RKO (cell line): ENCODE measurements at places on chromosomes 1 and 21.

GRCh38 chr1:162740755-162741154, 49.7 kb upstream of the HSD17B7 start:
- DNase-seq, result no peak

DNA sequence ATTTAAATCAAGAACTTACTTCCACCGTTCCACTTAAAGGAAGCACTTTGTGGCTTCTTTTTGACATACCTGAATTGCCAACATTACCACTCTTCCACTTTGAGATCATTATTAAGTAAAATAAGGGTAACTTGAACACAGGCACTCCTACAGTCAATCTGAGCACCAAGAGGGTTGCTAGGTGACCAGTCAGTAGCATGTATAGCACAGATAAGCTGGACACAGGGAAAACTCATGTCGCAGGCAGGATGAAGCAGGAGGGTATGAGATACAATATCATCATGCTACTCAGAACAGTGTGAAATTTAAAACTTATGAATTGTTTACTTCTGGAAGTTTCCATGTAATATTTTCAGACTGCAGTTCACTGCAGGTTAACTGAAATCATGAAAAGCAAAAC, 47.0 kb upstream of the RAP1GAP start:
- DNase-seq, result no peak

DNA sequence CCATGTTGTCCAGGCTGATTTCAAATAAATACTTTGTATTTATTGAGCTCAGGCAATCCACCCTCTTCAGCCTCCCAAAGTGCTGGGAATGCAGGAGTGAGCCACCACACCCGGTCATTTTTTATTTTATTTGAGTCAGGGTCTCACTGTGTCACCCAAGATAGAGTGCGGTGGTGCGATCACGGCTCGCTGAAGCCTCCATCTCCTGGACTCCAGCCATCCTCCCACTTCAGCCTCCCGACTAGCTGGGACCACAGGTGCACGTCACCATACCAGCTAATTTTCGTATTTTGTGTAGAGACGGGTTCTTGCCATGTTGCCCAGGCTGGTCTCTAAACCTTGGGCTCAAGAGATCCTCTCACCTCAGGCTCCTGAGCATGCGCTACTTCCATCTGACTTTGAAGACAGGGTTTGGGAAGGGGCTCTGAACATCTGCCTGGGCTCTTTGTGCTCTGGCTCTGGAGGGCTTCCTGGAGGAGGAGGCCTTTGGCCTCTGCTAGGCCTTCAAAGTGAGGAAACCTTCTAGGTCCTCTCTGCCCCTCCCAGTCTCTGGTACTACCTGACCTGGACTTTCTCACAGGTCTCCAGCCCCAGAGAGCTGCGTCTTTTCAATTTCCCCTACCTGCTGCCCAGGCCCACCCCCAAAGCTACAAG, 5.8 kb downstream of the HSPB7 start:
- DNase-seq, result no peak

GRCh38 chr1:101005871-101006270, 19.7 kb downstream of the DPH5 start:
- DNase-seq, result no peak

DNA sequence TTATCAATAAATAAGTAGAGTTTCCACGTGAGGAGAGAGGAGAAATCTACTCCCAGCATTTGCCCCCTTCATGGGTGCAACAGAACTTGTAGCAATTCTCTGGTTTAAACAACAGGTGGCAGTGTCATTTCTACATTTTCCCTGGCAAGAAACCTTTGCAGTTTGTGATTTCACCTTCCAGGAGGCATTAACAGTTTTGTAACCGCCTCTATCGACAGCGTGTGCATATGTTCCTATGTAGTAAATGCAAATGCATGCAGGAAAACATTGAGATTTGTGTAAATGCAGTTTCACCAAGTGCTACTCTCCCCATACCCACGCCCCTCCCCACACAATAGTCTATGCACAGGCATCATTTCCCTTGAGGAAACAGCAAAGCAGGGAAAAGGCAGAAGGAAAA, 494.7 kb downstream of the SMYD3 start:
- peak; percentile 25 for DNase-seq

DNA sequence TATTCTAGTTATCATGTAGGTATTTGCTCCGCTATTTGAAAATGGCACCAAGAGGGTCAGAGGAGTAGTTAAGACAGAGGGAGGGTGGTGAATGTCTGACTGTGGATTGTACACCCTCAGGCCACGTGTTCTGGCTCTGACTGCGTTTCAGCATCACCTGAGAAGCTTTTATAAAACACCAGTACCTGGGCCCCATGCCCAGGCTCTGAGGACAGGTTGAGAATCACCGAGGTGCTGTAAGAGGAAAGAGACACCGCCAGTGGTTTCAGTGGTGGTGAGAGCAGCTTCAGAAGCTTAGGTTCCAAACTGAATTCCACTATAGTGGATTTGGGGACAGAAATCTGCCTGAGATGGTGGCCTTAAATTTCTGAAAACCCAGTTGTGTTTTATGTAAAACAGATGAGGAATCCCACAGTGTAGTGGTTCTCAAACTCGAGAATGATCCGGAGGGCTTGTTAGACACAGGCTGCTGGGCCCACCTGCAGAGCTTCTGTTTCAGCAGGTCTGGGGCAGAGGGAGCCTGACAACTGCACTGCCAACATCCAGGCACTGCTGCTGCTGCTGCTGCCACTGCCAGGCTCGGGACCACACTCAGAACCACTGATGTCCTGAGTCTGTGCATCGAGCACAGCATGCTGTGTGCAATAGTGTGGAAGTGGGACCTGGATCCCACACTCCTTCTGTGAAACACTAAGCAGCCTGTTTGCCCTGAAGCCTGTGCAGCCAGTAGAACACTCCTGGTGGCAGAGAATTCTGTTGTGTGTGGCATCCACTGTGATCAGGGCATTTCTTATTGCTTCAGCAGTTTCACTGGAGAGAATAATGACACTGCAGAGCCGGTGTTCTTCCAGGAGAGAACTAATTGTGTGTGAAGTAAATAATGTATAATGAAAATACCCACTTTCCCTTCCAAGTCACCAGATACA, 98.7 kb downstream of the SUSD4 start:
- DNase-seq, result no peak

GRCh38 chr1:62438163-62438562, 1.3 kb downstream of the USP1 start:
- DNase-seq, result peak; percentile 58
